Activated T-cell treated with anti-CD3 and anti-CD28 coated beads, Interleukin-2, amount 50 U/mL, for 24 hours (primary cell): ENCODE measurements at places on chromosomes 5 and 9.

DNA sequence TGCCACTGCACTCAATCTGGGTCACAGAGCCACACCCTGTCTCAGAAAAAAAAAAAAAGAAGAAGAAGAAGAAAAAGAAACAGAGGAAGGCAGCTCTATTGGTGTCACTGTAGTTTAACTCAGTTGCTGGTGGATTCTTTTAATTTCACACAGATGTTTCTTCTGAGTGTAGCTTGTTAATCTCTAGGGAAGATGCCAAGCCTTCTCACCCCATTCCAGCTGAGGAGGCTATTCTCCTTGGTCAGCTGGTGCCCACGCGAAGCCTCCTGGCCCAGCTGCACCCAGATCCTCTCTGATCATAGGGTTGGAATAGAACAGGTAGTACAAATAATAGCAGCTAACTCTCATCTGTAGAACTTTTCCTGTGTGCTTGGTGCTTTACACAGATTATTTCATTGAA is 113.8 kb upstream of the SPRY4 start:
- DNase-seq: no peak

GRCh38 chr9:14365670-14366069 is 51.7 kb upstream of the NFIB start:
- no peak for DNase-seq

DNA sequence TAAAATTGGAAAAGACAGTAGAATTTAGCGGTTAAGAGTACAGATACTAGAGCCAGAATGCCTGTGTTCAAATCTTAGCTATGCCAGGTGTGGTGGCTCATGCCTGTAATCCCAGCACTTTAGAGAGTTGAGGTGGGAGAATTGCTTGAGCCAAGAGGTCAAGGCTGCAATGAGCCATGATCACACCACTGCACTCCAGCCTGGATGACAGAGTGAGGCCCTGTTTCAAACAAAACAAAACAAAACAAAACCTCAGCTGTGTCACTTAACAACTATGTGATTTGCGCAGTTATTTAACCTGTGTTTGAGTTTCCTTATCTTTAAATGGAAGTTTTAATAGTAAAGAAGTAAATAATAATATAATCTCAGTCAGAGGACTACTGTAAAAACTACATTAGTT is 68.3 kb downstream of the TBCA start:
- no peak for DNase-seq

- no peak for DNase-seq
Observed at GRCh38 chr5:82050955-82051354, 79.1 kb downstream of the ATG10 start.

DNA sequence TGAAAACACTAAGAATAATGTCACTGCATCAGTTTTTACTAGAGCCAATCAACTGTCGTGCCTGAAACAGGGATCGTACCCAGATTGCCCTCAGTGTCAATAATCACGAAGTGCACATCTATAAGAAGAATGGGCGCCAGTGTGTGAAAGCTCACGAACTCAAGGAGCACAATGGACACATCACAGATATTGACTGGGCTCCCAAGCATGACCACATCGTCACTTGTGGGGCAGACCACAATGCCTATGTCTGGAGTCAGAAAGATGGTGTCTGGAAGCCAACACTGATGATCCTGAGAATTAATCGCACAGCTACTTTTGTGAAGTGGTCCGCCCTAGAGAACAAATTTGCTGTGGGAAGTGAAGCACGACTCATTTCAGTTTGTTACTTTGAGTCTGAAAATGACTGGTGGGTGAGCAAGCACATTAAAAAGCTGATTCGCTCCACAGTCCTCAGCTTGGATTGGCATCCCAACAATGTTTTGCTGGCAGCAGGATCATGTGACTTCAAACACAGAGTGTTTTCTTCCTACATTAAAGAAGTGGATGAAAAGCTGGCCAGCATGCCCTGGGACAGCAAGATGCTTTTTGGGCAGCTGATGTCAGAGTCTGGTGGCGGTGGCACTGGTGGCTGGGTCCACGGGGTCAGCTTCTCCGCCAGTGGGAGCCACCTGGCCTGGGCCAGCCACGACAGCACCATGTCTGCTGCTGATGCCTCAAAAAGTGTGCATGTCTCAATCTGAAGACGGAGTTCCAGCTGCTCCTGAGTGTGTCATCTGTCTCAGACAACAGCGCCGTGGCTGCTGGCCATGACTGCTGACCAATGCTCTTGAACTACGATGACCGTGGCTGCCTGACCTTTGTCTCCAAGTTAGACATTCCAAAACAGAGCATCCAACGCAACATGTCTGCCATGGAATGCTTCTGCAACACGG is 32.2 kb downstream of the NSA2 start:
- no peak for DNase-seq

GRCh38 chr9:111298111-111298510 is 31.9 kb downstream of the OR2K2 start:
- DNase-seq: no peak
